ENCODE measurements at places on chromosomes 6 and 20.

GRCh38 chr6:26501482-26501986 lies 1.4 kb downstream of the BTN1A1 start:
- peak; percentile 18 for DNase-seq

GRCh38 chr20:63279931-63280330 lies 7.3 kb downstream of the ARFGAP1 start:
- DNase-seq = no peak

DNA sequence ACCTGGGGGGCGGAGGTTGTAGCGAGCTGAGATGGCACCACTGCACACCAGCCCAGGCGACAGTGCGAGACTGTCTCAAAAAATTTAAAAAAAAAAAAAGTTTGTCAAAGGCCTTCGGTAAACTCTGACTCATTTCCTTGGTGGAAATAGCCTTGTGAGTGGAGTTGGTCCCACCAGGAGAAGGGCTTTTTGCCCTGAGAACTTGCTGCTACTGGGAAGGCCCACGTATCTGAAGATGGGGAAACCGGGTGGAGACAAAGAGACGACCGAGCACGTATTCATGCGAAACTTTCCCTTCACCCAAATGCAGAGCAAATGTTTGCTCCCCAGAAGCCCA lies 51.7 kb downstream of the SLC22A23 start:
- DNase-seq = peak; percentile 39

GRCh38 chr6:169799474-169799926 lies 48.1 kb downstream of the ERMARD start:
- DNase-seq = no peak
